ENCODE measurements at places on chromosomes 6 and 20.

GRCh38 chr6:130326496-130326895, 39.3 kb upstream of the TMEM200A start:
- peak; percentile 37 for DNase-seq

DNA sequence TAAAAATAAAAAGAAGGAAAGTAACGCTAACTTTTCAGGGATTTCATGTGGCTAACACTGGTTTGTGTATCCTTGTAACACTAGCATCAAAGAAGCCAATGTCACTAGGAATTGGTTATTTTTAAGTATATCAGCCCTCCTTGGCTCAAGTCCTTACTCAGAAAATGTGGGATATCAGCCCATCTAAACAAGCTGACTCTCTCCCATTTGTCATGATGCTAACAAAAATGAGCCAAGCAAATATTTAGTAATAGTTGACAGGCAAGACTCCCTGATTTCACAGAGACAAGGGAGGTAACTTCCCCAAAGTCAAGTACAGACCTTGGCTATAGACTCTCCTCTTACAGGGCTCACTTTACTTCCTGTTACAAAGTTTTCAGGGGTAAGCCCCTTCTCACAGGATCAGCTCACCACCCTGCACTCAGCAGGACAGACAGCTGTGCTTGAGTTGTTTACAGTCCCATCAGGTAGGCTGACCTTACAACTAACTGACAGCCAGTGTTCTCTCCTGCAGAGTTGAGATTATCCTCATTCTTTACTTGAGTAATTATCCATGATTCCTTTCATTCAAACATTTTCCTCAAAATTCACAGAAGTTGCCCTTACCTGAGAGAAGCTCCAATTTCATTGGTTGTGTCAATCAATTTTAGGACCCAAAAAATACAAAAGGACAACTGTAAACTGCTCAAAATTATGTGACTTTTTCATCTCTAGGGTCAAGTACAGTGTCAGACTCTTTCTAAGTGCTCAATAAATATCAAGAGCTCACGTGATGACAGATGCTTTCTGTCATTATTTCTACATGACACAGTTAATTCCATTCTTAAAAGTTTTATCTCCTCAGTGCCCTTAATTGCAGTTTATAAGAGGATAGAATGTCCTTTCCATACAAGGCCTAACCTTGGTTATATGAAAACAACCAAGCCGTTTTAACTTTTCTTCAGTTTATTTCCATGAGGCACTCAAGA, 38.1 kb upstream of the BMP5 start:
- DNase-seq = no peak

DNA sequence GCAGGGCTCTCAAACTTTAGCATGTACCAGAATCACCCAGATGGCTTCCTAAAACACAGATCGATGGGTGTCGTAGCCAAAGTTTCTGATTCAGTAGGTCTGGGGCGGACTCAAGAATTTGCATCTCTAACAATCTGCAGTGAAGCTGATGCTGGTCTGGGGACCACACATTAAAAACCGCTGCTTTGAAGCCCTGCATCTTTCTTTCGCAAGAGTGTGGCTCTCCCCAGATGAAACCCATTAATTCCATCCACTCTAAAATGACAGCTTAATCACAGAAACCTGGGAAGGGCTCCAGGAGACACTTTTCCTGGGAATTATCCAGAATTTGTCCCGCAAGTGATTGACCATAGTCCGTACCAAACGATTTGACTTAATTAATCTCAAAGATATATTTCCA, 319.8 kb upstream of the PLCB4 start:
- DNase-seq = no peak

GRCh38 chr6:26383624-26384417, 913 bp downstream of the BTN2A2 start:
- peak; percentile 75 for DNase-seq

- no peak for DNase-seq
These were observed 51.9 kb upstream of the SEC63 start for GRCh38 chr6:108009894-108010293.

DNA sequence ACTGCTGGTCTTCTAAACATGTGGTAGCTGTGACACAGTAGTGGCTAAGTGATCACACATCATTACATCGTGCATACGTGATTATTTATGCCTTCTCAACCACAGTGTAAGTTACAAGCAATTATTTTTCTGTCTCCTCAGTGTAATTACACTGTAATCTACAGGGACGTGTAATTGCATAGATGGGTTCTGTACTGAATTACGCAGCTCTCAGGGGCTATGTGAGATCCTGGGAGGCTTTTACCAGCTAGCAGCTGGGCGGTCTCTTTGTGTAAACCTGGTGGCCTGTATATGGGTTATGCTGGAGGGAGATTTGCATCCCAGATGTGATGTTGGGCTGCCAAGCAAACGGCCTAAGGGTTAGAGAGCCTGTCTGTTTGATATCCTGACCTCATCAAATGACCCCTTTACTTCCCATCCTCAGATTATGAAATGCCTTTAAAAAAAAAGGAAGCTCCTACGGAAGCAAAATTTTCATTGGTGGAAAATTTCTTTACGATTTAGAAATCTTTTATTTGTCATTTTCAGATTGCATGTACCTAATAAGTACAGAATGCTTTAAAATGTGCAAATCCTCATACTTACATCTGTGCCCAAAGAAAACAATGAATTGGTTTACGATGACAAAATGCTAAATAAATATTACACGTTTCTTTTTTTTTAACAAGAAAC, 402.8 kb upstream of the JAG1 start:
- no peak for DNase-seq

DNA sequence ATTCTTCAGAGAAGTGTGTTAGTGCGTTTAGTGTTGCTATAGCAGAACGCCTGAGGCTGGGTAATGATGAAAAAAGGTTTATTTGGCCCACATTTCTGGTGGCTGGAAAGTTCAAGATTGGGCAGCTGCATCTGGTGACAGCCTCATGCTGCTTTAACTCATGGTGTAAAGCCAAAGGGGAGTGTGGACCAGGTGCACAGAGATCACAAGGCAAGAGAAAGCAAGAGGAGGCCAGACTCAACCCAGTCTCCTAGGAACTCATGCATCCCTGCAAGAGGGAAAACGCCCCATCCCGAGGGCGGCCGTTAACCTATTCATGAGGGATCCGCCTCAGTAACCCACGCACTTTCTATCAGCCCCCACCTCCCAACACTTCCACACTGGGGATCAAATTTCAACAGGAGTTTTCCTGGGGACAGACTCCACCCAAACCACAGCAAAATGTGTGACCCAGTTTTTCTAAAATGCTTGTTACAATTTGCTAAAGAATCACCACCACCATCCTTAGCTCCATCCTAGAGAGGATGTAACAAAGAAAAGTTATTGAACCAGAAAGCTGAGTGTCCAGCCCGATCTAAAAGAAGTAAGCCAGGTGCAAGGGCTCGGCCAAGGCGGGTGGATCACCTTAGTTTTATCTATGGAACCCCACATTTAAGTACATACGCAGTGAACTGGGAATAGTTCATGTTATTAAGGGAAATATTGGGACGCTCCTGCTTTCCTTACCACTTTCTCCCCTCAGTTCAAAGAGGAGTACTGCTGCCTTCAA, 164.8 kb downstream of the QKI start:
- no peak for DNase-seq

DNA sequence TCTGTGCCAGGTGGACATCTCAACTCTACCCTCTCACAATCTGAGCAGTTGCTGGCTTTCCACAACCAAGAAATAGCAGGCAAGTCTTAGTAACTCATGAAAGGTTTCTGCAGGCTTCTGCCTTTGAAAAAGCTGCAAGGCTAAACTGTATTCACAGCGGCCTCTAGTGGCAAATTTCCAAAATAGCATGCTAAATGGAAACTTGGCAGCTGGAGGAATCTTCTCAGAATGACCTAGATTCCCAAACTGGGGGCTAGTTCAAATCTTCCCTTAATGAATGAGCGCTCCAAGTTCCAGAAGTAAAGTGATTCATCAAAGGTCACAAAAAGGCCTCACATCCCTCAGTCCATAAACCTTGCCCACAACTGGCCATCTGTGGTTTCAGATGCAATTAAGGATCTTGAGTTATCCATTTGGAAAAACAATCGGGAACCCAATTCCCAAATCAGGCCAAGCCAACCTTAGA, 11.9 kb upstream of the CPNE5 start:
- peak; percentile 85 for DNase-seq

DNA sequence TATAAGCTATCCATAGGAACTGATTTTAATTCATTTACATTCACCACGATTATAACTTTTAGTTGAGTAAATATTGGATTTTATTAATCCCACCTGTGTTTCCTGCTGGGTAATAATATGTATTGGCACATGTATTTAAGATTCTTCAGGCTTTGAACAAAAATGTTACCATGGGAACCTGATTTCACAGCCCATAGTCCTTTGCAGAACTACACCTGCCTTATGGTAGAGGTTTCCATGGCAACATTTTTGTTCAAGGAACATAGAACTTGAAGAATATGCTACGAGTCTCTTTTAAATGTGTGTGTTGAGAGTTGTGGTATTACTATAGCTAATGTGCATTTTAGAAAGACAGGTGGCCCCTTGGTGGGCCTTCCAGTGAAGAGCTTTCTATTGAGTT, 317.4 kb downstream of the SAMD5 start:
- no peak for DNase-seq

GRCh38 chr6:32290886-32291450, 67.1 kb upstream of the NOTCH4 start:
- DNase-seq = no peak

GRCh38 chr6:169384291-169384690, 130.6 kb upstream of the THBS2 start:
- no peak for DNase-seq

GRCh38 chr20:22402550-22402949, 181.8 kb downstream of the FOXA2 start:
- DNase-seq = no peak

DNA sequence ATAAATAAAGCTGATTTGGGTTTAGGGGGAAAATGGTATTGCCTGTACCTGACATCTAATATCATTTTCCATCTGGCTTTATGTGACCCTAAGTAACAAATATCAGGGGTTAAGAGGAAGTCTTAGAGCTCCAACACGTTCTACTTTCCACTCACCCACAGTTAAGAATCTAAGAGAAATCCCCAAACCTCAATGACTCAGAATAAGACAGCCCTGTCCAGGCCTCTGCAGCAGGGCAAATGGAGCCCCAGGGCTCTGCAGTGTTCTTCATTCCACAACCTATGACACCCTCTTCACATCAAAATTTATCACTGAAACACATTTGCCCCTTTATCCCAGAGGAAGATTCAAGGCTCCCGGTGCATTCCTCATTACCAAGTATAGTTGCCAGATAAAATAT, 20.3 kb upstream of the TENT5A start:
- peak; percentile 67 for DNase-seq

DNA sequence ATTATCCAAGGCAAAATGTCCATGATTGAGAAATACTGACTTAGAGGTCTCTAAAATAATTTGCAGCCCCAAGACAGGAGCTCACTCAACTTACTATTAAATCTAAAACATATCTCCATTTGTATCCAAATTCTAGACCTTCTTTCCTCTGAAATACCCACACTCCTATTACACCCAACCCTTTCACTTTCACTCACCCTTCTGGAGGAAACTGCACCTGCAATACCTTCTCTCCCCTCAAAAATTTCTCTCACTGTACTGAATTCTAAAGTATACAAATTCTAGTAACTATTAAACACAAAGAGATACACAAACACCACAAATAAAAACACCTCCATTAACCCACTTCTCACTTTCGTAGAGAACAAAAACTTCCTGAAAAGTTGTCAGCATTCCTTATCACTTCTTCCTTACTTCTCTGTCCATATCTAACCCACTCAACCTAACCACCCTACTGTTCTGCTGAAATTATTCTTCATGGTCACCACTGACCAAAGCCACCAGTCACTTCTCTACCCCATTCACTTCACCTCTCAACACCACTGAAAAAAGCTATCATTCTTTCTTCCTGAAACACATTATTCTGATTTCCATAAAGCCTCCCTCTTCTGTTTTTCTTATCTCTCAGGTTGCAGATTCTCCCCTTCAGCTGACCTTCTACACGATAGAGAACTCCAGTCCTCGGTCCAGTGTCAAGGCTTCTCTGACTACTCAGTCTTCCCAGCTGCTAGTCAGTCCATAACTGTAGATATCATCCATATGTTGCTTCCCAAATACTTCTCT, 12.0 kb downstream of the LMBRD1 start:
- no peak for DNase-seq

DNA sequence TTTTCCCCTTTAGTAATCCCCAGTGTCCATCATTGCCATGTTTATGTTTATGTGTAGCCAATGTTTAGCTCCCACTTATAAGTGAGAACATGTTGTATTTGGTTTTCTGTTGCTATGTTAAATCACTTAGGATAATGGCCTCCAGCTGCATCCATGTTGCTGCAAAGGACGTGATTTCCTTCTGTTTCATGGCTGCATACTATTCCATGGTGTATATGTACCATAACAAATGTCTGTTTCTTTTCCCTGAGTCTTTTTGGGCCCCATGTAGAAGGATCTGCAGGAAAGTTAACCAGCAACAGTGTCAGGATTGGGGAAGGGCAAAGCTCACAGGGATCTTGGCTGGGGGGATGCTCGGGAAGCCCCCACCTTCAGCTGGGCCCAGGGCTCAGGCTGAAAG, 64.3 kb upstream of the SULF2 start:
- DNase-seq = no peak

DNA sequence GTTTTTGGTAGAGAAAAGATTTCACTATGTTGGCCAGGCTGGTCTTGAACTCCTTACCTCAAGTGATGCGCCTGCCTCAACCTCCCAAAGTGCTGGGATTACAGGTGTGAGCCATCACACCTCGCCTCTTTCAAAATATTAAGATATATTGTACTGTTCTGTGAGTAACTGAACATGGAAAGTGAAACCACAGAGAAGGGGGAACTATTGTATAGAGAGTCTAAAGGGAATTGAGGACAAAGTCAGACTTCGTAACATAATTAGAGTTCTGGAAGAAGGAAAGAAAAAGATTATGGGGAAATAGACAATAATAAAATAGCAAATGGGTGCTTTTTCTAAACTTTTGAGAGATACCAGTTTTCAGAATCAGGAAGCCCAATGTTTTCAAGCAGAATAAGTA, 17.4 kb upstream of the AKAP7 start:
- no peak for DNase-seq

DNA sequence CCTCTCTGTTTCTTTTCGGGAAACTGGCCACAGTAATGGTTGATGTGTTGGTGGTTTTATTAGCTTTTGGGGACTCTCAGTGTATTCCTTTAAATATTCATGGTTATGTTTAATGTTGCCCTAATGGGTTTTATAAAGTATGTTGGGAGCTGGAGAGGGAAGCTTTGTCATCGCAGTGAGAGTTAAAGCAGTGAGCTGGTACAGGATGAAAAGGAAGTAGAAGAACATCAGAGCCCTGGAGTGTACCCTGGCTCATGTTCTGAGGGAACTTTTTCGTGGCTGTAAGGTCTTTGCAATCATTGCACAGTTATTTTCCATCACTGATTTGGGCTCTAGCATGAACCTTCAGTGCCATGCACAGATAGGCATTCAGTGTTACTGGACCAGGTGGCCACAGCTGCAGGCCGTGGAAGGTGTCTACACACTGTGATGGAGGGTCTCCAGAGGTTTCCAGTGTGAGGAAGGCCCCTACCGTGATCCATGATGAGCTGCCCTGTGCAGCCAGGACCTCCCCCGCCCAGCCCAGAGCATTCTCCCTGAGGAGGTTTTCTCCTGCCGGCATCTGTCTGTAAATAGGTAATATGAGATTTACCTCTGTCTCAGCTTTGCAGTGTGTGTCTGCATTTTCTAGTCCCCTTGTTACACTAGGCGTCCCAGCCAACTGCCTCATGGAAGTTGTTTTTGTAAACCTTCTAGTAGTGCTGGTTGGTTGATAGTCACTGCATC, 22.4 kb upstream of the TMEM217 start:
- DNase-seq = no peak

GRCh38 chr6:109103942-109104341, 8.6 kb downstream of the CEP57L1 start:
- DNase-seq = no peak

GRCh38 chr6:31249184-31249583, 22.7 kb downstream of the HLA-C start:
- DNase-seq = no peak
